Activated CD8-positive, alpha-beta memory T cell treated with anti-CD3 and anti-CD28 coated beads for 48 hours (primary cell): ENCODE measurements at places on chromosomes 16 and 17.

- no peak for DNase-seq
These were observed 29.4 kb downstream of the HLF start for GRCh38 chr17:55294042-55294751.

DNA sequence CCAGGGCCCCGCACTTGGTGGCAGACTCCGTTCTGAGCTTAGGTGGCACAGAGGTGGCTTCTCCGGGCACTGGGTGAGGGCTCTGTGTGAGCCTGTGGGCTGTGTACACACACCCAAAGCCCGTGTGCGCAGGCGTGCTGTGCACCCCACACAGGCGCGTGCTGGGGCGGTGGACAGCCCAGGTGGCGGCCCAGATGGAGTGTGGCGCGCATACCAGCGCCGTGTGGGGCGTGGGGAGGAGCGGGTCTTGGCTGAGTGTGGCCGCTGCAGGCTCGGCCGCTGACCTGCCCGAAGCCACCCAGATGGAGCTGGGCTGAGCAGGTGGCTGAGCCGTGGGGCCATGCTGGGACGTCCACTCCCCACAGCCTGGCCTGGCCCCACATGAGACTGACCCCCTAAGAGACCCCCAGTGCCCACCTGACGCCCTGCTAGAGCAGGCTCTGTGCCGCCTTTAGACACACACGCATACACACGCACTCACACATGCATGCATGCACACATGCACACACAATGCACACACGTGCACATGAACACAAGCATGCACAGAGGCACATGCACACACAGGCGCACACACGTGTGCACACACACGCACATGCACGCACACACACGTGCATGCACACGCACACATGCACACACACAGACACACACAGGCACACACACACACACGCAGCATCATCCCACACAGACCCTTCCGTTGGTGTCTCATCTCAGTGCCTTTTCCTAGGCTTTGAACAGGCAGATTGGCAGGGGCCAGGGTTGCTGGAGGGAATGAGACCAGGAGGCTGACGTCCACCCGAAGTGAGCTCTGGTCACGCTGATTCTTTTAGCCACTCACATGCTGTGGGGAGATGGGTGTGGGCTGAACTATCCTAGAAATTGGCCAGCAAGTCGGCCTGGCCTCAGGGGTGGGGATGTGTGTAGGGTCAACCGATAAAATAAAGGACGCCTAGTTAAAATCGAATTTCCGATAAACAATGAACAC lies 2.1 kb downstream of the PRR35 start:
- DNase-seq: no peak

- DNase-seq: no peak
These were observed 2.7 kb upstream of the CES1 start for GRCh38 chr16:55835581-55835980.

- no peak for DNase-seq
These were observed 656.1 kb upstream of the SOX9 start for GRCh38 chr17:71464751-71465150.

- no peak for DNase-seq
These were observed 23.0 kb upstream of the CAPNS2 start for GRCh38 chr16:55543472-55543871.

- DNase-seq: no peak
These were observed 15.9 kb upstream of the TRPV3 start for GRCh38 chr17:3573246-3574100.

GRCh38 chr16:50645563-50646220 lies 35.4 kb downstream of the SNX20 start:
- DNase-seq: no peak

GRCh38 chr17:67490471-67490870 lies 113.4 kb downstream of the PITPNC1 start:
- DNase-seq: no peak

DNA sequence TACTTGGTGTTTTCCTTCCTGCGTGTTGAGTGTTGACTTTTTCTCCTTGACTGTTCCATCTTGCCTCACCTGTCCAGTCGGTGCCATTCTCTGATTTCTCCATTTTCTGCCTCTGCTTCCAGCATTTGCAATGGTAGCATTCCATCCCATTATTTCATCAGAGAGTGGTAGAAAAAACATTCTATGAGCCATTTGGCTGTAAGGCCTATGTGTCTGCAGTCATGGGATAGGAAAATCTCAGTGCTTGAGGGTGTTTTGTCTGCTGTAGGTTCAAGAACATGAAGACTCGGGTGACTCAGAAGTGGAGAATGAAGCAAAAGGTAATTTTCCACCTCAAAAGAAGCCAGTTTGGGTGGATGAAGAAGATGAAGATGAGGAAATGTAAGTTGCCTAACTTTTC lies 2.7 kb downstream of the UTP18 start:
- no peak for DNase-seq

- DNase-seq: no peak
These were observed 83.8 kb downstream of the VPS53 start for GRCh38 chr17:630801-631200.

GRCh38 chr16:2816751-2817339 lies at the start of gene PRSS21:
PRSS21 (plus strand) TSS chr16:2817237; CDS start chr16:2817269, 32 bp downstream.
- DNase-seq: no peak

- DNase-seq: no peak
These were observed 71.5 kb downstream of the RGS9 start for GRCh38 chr17:65208717-65209116.

- no peak for DNase-seq
These were observed 52.2 kb downstream of the ZDHHC7 start for GRCh38 chr16:84959045-84959576.

GRCh38 chr17:28396635-28397239 lies 9.3 kb downstream of the SLC46A1 start:
- no peak for DNase-seq

- DNase-seq: no peak
These were observed 15.4 kb downstream of the C17orf78 start for GRCh38 chr17:37391146-37391545.

- no peak for DNase-seq
These were observed 8.1 kb downstream of the CDC6 start for GRCh38 chr17:40295488-40296436.

DNA sequence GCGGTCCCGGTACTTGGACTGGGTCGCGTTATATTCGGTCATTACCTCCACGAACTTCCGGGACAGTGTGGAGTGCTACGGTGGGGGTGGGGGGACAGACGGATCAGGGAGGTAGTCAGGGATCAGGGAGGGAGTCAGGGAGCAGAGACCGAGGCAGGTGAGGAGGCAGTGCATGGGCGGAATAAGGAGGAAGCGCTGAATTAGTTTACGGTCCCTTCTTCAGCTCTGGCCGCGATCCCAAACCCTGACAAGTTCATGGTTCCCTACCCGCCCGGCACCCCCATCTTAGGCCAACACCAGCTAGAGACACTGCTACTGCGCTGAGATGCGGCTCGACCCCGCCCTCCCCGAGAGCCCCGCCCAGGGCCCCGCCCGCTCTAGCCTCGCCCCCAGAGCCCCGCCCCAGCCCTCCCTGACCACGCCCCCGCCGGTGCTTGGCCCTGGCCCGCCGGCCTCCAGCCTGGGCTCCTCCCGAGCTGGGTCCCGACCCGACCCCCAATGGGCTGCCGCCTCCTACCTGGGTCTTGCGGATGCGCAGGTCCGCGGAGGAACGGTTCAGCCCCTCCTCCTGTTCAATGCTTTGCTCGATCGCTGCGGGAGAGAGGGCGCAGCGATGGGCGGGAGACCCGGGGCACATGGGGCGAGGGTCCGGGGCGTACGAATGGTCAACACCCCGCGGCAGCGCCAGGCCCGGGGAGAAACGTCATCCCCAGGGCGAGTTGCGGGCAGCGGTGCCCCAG lies 12.1 kb downstream of the HSD3B7 start:
- peak; percentile 75 for DNase-seq

- DNase-seq: no peak
These were observed 43.1 kb downstream of the GPT2 start for GRCh38 chr16:46927273-46927672.

- DNase-seq: no peak
These were observed 160.3 kb upstream of the RPH3AL start for GRCh38 chr17:512926-513325.

DNA sequence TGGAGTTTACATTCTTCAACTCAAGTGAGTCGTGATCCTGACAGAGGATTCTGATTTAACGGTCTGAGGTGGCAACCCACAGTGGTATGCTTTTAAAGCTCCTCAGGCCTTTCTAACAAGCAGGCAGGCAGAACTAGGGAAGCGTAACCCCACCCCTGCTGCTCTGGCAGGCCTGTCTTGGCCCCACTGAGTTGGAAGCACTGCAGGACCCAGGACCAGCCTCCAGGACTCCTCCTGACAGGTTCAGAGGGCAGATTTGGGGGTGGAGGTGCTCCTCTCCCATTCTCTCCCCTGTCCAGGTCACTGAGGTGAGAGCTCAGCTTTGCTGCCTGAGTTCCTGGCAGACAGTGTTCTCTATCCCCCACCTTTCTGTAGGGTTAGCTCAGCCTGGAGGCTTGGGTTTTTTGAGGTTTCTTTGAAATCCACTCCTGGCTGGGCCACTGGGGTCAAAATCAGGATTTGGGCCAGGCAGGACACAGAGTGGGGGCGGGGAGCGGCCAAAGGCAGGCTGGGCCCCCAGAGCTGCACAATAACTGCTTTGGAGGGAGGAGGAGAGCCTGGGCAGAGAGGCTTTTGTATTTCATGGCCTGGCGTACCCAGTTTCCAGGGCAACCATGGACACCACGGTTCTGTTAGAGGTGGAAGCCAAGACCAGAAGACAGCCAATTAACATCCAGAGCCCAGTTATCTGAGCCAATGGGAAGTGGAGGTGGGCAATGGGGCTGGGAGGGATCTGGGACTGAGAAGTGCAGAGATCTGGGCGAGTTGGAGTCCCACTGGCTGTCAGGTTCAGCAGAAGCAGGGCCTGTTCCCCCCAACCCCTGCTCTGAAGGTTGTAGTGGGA lies 9.5 kb downstream of the MRPL27 start:
- no peak for DNase-seq

DNA sequence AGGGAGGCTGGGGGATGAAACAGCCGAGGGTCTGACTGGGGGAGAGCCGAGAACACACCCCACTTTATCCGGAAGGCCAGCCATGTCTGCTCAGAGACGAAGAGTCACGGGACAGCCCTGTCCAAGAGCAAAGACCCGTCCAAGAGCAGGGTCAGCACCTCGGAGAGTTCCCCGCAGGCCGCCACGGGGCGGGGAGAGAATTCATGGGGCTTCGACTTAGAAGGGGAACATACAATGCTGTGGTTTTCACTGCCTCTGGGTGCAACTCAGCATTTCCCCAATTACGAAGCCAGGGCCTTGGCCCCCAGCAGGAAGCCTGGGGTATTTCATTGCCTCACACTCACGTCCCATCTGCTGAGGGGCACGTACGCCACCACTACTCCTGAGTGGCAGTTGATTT lies 59.3 kb downstream of the JPH3 start:
- DNase-seq: no peak

DNA sequence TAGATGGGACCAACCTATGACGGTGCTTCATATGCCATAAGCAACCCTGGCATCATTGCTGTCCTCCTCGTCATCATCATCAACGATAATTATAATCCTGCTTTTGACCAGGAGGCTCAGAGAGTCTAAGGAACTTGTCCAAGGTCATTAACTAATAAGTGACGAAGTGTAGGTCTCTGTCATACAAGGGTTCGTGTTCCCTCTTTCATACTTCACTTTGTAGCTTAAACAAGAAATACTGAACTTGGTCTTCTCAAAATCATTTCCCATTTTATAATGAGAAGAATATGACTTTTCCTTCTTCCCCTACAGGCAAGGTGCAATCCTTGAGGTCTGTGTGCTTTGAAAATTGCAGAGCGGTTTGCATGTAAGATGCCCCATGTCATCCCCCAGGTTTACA lies 31.2 kb upstream of the PIK3R6 start:
- DNase-seq: no peak

DNA sequence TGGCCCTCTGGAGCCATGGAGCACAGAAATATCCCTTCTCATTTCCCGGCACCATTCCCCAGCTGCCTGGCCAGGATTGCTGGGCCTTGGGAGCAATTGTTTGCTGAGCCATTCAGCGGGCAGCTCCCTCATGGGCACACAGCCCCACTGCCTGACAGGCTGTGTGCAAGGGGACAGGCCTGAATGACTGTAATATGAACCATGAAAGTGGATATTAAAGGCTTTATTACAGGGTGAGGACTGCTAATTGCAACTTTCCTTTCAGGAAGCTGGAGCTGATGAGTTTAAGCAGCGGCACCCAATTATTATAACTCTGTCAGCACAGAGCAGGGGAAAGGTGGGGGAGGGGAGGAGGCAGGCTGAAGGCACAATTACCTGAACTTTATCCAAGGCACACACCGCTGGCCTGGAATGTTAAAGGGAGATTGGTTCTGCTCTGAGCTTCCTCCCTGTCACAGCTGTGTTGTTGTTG lies 159.8 kb upstream of the SDK2 start:
- no peak for DNase-seq

GRCh38 chr16:75272097-75272551 lies 20.7 kb upstream of the BCAR1 start:
- DNase-seq: no peak

GRCh38 chr16:85445779-85446222 lies 167.3 kb upstream of the GSE1 start:
- no peak for DNase-seq

DNA sequence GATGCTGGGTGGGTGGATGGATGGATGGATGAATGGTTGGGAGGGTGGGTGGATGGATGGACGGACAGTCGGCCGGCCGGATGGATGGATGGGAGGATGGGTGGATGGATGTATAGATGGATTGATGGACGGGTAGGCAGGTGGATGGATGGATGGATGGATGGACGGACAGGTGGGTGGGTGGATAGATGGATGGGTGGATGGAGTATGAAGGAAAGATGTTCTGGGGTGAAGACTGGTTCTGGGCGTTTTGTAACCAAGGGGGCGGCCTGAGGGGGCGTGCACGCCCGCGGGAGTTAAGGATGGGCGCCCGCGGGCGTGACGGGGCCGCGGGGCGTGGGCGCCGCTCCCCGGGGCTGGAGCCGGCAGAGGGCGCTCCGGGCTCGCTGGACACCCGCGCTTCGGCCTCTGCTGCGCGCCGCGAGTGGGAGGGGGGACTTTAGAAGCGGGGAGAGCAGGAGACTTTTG lies at the start of gene NECAB2:
TSS of gene NECAB2 (plus strand) at position 407 of the 468 bp plus-strand sequence. CDS start 405 bp downstream, outside the sequence.
- no peak for DNase-seq

GRCh38 chr16:53895433-53895832 lies 191.5 kb downstream of the FTO start:
- DNase-seq: no peak

- no peak for DNase-seq
These were observed 503 bp upstream of the TBX4 start for GRCh38 chr17:61451538-61452300.

DNA sequence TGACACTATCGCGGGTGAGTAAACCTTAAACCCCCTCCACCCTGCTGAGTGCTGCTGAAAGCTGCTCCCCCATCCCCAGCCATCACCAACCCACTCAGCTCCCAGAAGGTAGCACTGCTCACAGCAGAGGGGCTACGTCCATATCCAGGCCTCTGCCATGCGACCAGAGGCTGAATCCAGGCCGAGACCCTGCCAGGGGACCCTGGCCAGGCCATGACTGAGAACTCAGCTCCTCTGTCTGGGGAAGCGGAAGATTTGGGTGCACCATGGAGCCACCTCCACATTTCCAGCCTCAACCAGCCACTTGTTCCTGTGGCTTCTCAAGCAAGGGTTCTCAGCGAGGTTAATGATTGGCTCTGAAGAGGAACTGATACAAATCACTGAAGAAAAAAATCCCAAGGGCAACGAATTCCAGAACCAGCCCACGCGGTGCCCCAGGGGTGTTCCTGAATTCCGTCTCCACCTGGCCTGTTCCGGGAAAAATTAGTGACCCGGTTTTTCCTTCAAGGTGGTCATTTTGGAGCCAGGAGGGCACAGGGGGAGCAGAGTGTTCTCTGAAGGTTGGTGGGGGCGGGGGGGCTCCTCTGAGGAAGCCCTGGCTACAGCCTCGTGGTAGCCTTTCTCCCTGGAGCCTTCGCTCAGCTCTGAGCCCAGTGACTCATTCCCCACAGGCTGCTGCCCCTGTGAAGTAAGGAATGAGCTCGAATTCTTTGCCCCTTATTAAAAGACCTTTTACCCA lies 9.3 kb upstream of the SLC16A5 start:
- DNase-seq: no peak
